ENCODE measurements at places on chromosomes 7 and 10.
A peak's percentile ranks its signal among the peaks of the same experiment; 100 is the strongest.

DNA sequence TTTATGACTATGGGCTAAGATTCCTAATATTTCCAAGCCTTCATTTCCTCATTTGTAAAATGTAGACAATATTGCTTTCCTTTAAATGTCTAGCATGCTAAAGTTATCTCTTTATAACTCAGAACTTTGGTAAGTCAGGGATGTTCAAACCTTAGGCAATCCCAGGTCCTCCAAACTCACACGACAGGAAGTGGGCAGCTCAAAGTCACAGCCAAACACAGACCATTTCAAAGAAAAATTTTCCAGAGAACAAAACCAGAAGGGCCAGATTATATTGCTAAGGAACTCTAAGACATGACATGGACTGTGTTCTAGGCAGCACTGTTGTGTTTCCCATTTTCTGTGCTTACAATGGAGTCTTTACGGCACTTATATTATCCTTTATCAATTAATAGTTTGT, 87.8 kb upstream of the DYNC1I1 start:
- no peak for DNase-seq

DNA sequence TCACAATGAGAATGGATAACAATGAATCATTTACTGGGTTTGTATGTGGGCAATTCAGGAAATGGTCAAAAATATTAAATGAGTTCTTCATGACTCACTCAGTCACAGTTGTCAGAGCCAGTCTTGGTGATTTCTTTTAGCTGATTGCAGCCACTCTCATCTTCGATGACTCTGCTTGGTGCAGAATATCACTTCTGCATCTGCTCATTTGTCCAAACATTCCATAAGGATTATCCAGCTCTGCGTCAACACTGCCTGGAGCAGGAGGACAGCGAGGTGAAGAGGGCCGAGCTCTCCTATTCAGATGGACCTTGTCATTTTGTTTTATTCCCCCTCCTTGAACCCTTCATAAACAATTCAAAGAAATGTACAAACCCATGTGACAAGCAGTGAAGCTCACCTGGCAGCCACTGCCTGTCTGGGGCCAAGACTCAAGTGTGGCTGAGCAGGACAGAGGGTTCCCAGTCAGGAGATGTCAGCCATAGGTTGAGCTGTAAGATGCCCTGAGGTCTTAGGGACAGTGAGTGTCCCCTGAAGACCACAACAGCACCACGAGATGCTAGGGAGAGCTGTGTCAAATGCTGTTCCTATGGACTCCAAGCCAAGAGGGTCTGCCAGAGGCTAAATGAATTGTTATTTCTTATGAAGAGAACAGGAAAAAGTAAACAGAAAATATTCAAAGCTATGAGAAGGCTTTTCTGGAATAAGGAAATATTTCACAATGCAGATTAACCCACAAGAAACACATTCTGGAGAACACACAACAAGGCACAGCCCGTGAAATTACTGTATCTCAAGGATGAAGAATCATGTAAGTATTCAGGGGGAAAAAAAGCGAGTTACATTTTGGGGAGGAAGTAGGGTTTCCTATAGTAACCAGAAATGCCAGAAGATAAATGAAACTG, 33.1 kb upstream of the EGFR start:
- no peak for DNase-seq

DNA sequence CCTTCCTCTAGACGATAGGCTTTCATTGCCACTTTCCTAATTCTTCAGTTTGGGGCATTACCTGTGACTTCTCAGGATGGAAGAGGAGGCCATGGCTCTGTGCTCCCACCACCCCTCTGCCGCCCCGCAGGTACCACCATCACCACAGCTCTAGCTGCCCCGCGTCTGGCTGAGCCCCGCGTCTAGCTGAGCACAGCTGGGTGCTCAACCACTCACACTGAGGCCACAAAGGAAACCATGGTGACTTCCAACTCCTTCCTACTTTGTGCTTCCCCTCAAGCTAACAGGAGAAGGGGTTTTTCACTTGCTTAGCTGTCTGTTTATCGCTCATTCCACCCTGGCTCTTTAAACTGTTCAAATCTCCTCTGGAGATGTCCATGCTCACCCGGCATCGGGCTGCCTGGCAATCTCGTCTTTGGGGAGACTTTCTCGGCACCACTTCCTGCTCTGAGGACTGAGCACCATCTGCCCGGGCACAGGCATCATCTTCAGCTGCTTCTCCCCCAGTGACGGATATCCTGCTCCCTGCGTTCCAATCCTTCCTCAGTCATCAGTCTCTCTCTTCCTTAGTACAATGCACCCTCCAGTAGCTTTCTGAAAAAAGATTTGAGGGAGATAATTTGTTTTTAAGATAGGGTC, 59.4 kb downstream of the MAD1L1 start:
- DNase-seq: no peak

GRCh38 chr10:91604553-91605534, 28.0 kb downstream of the PPP1R3C start:
- DNase-seq: no peak

DNA sequence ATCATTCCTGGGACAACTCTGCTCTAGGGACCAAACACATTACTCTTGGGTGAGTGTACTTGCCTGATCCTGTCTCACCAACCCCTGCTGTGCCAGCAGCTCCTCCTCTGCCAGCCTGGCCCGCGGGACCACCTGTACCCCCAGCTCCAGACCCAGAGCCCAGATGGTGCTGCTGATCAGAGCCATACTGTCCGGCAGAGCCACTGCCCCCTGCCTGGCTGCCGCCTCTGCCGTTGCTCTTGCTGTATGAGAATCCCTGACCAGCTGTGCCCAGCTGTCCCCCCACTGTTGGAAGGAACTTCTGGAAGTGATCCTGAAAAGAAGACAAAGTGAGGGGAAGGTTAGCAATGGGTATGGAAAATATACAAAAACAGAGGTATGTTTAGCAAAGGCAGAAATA, 6.9 kb downstream of the MYOZ1 start:
- DNase-seq: no peak

GRCh38 chr7:87599336-87599735, 1.3 kb downstream of the ABCB1 start:
- DNase-seq: peak; percentile 69

GRCh38 chr10:115857856-115858255, 415.1 kb downstream of the GFRA1 start:
- no peak for DNase-seq
